ENCODE measurements at places on chromosomes 1 and 21. TPM values are rescaled to one million over a fixed set of nuclear protein-coding genes. Genes with fewer than 3 reads are reported as not detected.

- DNase-seq: no peak
Observed at GRCh38 chr21:38179511-38179910, 77.3 kb upstream of the KCNJ15 start.

DNA sequence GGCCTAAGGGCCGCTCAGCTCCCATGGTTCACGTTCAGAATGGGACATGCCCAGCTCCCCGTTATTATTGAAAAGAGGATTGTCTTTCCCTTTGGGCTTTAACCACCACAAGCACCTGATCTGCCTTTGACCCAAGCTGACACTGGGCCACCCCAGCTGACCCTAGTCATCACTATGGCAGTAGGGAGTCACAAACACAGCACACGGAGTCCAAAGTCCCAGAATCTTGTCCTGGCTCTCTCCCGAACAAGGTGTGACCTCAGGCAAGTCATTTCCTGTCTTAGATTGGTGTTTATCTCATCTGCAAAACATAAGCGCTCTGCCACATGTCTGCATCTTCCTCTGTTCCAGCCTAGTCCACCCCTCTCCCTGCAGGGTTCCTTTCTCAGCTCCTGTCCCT is 31.5 kb downstream of the IGFN1 start:
- DNase-seq: no peak

DNA sequence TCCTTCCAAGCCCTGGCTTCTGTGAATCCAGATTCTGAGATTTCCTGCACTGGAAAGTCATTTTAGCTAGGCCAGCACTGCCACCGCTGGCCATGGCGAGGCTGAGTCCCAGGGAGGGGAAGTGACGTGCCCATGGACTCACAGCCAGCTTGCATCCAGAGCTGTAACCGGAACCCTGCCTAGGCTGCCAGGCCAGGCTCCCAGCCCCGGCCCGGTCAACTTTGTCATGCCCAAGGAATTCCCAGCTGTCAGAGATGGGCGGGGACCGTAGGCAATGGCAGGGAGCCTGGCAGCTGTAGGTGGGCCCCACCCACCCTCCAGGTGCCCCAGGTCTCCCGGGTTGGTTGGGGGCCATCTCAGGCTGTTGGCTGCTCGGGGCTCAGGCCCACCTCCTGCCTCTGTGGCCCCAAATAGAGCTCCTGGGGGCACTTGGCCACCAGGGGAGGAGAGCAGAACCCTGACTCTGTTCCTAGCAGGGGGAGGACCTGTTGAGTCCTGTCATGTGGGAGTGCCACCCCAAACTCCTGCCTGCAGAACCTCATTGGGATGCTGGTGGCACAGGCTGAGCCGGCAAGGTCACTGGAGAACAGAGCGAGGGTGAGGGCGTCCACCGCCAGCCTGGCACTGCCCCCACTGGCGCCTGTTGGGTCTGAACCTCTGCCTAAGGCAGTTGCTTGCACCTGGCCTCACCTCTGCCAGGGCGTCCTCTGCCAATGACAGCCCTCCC is 57.8 kb downstream of the FOXO6 start:
- no peak for DNase-seq

- no peak for DNase-seq
Observed at GRCh38 chr21:30148906-30149305, 17.7 kb downstream of the CLDN17 start.

DNA sequence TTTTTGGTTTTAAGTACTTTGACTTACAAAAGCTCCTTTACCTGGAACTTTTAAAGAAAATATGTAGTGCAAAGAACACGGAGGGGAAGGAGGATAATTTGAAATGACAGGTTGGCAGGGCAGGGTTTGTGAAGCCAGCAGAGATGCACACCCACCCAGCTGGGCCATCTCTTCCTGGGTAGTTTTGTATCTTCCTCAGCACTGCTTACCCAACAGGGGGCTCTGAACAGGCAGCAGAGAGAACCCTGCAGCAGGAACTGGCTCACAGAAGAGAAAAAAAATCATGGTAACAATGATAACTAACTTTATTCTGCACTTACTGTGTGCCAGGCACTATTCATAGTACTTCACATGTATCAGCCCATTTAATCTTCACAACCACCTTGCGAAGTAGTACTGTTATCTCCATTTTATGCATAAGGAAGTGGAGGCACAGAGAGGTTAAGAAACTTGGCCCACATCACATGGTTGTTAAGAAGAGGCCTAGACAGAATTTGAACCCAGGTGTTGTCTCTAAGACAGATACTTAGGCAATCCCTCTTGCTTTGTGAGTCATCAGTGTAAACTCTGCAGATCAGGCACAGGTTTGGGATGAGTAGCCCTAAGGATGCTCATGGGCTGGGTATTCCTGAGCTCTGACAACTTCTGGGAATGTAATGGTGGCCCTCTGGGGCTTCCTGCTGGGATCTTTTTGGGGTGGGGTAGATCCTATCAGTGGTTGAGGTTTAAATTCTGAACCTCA is 60.8 kb downstream of the ELK4 start:
- DNase-seq: no peak

DNA sequence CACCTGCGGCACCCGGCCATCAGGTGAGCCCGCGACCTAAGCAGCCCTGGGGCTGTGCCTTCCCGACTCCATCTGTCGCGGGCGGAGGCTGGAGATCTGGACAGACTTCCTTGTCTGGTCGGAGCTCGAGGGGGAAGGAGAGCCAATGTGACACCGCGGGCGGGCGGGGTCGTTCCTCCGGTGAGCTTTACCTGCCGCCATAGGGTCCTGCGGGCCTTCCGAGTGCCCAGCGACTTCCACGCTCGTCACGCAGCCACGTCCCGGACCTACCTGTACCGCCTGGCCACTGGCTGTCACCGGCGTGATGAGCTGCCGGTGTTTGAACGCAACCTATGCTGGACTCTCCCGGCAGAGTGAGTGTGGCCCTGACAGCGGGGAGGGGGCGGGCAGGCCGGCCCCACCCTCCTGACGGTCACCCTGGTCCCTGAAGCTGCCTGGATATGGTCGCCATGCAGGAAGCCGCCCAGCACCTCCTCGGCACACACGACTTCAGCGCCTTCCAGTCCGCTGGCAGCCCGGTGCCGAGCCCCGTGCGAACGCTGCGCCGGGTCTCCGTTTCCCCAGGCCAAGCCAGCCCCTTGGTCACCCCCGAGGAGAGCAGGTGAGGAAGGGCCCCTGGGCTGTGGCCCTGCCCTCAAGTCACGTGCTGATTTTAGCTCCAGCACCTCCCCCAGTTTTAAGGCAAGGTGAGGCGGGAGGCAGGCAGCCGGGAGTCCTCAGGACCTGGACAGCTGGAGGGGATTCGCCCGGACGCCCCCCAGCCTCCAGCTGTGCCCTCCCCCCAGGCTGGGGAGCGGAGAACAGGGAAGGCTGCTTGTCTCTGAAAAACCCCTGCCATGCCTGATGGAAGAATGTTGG is 1.1 kb downstream of the PUSL1 start:
- DNase-seq: no peak

- no peak for DNase-seq
Observed at GRCh38 chr1:179775009-179775408, 31.9 kb downstream of the FAM163A start.

GRCh38 chr1:23810818-23811540 is 10.4 kb upstream of the GALE start:
- peak; percentile 79 for DNase-seq

GRCh38 chr1:234605983-234606783 is 3.8 kb downstream of the IRF2BP2 start:
- no peak for DNase-seq

DNA sequence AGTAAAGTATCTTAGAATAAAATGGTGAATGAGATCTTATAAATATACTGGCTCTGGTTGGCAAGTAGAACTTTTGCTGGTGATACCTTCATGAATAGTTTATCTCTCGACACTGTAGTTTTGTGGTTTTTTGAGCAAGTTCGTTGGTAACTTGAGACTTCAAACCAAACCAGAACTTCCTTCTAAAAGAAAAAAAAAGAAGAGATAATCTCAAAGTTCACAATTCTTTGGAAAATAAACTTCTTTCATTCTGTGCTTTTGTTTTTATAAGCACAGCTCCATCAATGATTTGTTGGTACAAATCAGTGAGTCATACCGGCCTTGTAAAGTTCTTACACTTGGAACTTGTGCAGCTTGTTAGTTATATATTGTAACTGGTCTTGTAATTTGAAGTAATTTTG is 2.3 kb downstream of the HIPK1 start:
- DNase-seq: no peak

DNA sequence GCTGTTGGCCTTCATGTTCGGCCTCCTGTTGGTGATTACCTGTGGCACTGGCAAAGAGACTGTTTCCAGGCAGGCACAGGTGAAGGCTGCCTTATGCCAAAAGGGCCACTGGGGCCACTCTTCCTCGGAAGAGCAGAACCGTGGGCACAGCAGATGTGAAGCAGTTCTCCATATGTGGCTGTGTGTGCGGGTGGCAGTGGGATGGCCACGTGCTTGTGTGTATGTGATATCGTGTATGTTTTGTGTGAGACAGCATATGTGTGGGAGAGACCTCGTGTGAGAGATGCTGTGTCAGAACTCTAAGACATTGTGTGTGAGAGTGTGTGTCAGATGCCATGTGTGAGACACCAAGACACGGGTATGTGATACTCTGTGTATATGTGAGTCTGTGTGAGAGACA is 53.4 kb upstream of the KDM4A start:
- no peak for DNase-seq

DNA sequence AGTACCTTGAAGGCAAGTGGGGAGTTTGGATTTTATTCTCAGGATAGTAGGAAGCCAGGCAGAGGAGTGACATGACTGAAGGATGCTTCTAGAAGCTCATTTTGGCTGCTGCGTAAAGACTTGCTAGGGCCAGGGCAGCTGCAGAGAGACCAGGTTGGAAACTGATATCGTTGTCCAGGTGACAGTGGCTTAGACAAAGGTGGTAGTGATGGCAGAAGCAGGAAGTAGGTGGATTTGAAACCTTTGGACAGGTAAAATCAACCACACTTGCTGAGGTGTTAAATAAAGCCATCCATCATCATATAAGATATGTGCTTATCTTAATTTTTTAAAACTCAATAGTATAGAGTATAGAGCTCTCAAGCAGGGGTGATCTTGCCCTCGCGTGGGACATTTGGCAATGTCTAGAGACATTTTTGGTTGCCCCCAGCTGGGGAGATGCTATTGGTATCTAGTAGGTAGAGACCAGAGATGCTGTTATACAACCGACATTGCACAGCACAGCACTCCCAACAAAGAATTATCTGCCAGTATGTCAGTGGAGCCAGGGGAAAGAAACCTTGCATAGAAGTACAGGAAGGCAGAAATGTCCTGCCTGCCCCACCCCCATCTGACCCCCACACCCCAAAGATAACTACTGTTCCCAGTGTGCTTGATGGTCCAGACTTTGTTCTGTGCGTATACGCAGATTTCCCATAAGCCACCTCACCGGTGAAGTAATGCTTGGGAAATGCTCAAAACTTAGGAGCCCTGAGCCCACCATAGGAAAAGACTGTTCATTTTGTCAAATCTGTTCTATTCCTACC is 31.1 kb downstream of the TMEM51 start:
- DNase-seq: no peak

DNA sequence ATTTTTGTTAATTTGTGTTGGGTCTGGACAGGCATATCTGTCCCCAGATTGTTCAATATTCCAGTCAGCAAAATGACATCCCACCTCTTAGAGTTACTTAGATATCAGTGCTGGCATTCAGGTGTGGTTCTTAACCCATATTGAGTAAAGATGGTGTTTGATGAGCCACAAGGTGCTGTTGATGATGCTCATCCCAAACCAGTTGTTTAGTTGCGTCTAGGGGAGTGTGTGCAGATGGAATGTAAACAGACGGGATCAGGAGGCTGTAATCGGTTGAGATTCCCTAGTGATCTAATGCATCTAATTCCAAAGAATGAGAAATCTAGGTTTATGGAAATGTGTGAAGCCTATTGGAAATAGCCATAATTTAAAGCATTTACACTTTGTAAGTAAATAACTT is 1.1 kb downstream of the HOOK1 start:
- no peak for DNase-seq

- DNase-seq: no peak
Observed at GRCh38 chr1:76635784-76636183, 231.5 kb upstream of the ST6GALNAC5 start.

GRCh38 chr1:56477164-56478111 is 101.9 kb downstream of the PLPP3 start:
- DNase-seq: peak; percentile 56

DNA sequence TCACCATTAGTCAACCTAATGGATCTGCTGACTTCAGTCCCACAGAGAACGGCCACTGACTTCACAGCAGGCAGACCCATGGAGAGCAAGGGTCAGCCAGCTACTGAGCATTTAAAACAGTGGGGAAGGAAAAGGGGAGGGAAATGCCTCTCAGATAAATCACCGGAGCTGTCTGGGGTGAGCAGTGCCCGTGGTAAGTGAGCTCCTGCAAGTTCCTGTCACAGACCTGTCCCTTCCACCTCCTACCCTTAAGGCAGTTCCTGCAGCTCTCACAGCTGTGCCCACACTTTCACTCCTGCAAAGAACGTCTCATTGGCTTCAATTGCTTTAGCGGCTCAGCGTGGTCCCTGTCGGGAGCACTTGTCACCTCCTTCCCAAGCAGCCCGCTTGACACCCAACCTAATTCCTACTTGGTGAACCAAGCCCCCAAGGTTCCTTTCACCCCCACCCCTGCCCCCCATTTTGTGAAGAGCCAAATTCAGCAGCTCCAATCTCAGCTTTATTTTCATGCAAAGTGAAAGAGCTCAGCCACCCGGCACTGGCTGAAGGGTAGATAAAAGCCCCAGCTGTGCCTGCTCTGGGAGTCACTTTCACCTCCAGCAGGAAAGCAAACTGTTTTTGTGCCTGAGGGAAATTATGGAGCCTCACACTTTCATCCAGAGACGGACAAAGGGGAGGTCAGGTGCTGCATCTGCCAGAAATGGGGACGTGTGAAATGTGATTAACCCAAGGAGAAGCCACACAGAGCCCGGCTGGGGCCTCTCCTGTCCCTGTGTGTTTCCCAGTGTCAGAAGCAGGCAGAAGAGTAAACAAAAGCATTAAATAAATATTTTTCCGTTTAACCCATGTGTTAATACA is 306.2 kb downstream of the TTLL7 start:
- DNase-seq: peak; percentile 54

GRCh38 chr1:229028544-229028943 is 242.4 kb upstream of the RAB4A start:
- no peak for DNase-seq

DNA sequence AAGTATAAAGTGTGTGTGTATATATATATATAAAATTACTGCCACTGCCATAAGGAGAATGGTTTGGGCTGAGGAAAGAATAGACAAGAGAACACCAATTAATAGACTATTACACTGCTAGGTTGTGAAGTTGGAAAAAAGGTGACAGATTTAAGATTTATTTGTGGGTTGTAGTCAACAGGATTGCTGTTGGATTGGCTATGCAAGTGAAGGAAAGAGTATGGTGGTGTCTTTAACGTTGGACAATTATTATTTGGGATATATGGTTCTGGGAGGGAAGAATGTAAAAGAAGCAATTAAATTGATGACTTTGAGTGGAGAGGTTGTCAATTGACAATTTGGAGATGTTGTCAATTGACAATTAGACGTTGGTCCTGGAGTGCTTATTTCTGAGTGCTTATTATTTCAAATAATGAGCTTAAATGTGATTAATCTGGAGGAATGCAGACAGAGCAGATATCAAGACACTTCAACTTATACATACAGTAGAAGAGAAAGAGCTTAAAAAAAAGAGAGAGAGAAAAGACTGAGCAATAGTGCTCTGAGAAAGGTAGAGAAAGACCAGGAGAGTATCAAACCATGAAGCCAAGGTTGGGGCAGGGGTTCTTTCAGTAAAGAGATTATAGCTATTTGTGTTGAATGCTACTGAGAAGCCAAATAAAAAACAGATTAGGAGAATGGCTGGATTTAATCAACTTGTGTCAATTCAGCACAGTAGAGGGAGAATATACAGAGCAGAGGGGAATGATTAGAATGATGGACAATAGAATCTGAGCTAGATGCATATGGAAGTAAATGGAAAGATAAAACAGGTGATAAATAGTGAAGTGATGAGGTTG is 9.7 kb downstream of the PTGS2 start:
- DNase-seq: no peak

EPHA8 gene
- total RNA-seq: 7.1 TPM

VCAM1 gene
- 0.07 TPM for total RNA-seq

OR10T2 gene
- total RNA-seq: not detected

Measured in WTC11 (cell line).